Activated gamma-delta T cell treated with anti-CD3 and anti-CD28 coated beads, Interleukin-2, amount 50 U/mL, for 16 hours (primary cell): ENCODE measurements at places on chromosomes 6 and 20.

DNA sequence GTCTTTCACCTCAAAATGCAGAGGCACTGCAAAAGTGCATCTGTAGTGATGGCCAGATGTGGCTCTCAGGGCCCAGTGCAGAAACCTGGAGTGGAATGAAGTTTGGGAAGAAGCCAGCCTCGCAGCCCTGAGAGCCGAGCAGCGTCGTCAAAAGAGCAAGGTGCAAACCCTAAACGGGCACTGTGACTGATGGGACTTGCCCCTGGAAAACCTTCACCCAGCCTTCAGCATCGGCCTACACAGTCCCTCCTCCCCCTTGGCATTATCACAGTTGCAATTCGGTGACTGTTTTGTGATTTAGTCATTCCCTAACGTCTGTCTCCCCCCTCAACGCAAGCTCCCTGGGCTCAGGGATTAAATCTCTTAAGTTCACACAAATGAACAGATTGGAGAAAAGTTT is 38.6 kb downstream of the TAF4 start:
- no peak for DNase-seq

- DNase-seq = no peak
These were observed 43.2 kb downstream of the NCOA3 start for GRCh38 chr20:47544852-47545251.

DNA sequence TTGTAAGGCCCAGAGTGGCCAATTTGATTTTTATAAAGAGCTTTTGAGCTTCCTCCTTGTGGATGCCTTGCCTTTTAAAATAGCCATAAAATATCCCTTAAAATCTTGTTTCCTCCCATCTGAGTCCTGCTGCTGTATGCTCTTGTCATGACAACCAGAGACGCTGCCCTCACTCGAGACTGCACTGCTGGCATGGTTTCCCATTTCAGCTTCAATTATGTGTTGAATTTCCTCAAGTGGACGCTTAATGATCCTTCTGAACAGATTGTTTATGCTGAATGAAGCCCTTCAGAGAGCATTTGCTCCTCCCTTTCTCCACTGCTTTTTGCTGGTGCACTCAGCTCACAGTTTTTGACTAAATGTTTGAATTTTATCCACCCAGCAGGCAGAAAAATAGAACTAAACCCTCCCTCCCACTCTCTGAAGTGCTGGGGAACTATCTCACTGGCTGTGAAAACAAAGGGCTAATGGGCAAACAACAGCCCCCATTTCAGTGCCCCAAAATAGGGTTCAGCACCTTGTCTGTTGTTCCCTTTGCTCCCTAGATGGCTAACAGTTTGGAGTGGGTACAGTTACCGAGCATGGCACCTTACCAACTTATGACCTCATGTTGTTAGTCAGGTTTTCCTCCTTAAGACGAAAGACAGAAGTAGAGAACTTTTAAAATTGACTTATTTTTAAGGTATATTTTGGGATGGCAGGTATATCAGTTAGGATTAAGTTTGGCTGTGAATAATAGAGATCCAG is 45.5 kb upstream of the RNF8 start:
- DNase-seq = no peak

GRCh38 chr6:53961679-53962370 is 149.4 kb upstream of the MLIP start:
- DNase-seq = no peak

GRCh38 chr20:8971669-8972316 is 97.1 kb upstream of the PLCB4 start:
- DNase-seq = no peak

DNA sequence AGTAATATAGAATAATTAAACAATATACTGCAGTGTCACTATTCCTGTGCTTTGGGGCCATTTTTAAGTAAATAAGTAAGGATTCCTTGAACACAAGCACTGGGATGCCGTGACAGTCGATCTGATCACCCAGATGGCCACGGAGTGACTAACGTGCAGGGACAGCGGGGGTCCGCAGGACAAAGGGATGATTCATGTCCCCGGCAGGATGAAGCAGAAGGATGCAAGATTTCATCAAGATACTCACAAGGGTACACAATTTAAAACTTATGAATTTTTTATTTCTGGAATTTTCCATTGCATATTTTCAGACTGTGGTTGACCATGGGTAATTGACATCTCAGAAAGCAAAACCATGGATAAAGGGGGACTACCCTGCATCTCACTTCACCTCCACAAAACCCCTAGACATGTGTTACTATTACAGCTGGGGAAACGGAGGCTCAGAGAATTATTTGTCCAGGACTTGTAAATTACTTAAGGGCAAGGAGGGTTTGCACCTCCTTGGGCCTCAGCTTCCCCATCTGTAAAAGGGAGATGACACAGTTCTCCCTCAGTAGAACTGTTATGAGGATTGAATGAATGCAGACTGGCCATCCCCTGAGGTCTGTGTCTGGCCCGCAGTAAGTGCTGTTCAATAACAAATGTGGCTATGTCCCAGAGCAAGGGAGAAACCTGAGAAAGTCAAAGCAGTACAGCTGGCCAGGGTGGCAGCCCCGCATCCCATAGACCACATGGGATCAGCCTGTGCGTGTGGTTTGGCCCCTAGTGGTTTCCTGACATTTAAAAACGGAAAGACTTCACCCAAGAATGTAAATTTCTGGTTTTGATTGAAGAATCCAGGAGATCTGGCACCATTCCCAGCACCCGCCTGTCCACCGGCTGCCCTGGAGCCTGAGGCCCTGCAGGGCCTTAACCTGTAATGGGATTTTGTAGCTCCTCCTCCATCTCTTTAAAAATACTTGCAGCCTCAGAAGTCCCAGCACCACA is 235.5 kb downstream of the BMP7 start:
- no peak for DNase-seq

- no peak for DNase-seq
These were observed 10.5 kb upstream of the SCUBE3 start for GRCh38 chr6:35203152-35203670.

DNA sequence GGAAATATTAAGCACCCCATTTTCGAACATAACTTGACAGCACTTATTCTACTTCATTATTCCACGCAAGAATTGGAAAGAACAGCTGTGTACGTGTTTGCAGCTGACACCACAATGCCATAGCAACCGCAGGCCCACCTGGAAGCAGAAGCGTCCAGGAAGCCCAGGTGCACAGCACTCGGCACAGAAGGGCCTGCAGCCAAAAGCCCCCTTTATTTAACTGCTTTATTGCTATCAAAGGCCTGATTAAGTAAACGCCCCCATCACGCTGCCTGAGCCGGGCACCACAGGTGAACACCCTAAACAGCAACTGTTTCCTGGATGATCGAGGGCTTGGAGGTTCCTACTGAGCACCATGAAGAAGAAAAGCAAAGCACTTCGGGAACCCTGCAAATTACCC is 6.3 kb downstream of the TAF4 start:
- DNase-seq = no peak

DNA sequence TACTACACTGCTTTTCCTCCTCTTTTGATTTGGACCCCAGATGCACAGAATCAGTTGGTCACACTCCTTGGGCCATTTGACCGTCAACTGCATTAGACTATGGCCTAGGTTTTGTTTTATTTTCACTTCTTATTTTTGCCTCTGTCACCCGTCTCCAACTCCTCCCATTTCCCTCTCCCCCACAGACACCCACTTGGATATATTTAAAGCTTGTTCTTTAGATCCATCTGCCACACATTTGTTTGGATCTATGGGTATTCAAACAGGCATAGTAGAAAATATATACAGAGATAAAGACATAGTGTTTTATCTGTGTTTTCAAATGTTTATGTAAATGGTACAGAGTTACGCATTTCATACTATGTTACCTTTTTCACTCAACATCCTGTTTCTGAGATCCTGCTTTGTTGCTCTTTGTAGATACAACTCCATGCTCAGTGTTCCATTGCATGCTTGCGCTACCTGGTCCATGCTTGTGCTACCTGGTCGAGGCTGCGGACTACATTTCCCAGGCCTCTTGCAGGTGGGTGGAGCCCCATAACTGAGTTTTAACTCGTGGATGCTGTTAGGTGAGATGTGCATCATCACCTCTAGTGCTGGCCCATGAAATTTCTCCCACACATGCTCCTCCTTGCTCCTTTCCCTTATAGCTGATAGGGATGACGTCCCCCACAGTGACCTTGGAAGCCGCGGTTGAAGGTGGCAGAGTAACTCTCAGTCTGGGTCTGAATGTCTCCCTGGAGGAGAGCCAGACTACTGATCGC is 11.5 kb upstream of the PREX1 start:
- no peak for DNase-seq

DNA sequence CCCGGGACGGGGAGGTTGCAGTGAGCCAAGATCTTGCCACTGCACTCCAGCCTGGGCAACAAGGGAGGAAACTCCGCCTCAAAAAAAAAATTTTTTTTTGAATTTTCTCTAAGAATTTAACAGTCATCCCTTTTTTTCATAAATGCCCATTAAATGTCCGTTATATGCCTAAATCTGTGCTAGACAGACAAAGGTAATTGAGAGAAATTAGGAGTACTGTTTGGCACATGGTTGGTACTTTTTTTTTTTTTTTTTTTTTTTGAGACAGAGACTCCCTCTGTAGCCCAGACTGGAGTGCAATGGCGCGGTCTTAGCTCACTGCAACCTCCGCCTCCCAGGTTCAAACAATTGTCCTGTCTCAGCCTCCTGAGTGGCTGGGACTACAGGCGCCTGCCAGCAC is 1.7 kb downstream of the PCMT1 start:
- no peak for DNase-seq

- DNase-seq = no peak
These were observed 38.6 kb downstream of the GHRH start for GRCh38 chr20:37223053-37223452.

DNA sequence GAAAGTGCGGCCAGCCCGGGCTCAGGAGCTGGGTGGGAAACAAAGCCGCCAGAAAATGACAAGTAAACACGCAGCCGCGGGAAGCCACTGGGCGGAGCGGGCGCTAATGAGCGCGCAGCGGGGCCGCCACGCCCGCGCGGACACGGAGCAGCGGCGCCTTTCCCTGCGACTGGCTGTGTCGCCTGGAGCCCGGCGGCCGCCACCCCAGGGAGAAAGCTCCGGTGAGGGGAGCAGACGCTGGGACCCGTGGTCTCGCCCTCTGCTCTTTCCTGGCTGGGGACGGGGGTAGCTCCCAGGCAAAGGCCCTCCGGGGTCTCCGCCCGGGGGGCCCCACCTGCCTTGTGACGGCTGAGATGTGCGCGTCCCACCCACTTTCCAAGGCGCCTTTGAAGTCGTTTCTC is 54.9 kb downstream of the PRR18 start:
- no peak for DNase-seq

DNA sequence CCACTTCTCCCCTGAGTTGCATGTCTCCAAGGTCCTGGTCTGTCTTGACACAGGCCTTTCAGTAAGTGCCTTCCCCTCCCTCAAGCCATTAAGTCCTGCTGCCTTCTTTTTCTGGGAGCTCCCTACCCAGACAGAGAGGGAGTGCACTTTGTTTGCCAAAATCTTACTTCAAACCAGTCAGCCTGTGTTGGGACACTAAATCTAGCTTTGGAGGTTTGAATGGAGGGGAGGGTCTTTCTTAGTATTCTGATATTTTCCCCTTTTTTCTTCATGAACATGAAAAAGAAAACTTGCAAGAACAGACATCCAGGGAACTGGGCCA is 170.7 kb upstream of the PMEPA1 start:
- DNase-seq = no peak

DNA sequence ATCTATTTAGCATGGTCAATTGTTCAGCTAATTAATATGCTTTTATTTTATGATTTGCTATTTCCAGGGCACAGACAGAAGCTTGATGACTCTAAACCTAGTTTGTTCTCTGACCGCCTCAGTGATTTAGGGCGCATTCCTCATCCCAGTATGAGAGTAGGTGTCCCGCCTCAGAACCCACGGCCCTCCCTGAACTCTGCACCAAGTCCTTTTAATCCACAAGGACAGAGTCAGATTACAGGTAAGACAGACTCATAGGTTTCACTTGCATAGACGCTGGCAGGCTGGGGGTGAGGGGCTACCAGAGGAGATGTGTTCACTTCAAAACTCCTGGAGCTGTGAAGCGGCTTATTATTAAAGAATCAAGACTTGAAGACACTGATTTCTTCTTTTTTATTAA is 114.1 kb upstream of the SUPT3H start:
- DNase-seq = no peak

DNA sequence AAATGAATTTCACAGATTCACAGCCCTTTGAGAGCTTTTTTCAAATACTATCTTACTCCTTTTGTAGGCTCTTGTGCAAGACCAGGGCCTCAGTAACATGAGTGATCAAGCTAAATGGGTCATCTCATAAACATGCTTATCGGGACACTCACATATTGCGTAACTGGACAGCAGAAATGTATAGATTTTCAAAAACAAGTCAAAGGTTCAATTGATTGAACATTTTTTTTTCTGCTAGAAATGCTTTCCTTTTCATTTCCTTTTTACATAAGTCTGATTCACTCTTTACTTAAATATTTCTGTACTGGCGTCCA is 8.7 kb upstream of the SALL4 start:
- DNase-seq = no peak
